Right forelimb (tissue), 1 donor: ENCODE measurements at places on chromosomes 7 and 10.

GRCh38 chr10:51076299-51076841 is 2.1 kb downstream of the PRKG1 start:
- DNase-seq = no peak

GRCh38 chr7:158824028-158824427 is 5.3 kb downstream of the ESYT2 start:
- DNase-seq = no peak

GRCh38 chr10:33160151-33160550 is 174.3 kb downstream of the NRP1 start:
- DNase-seq = no peak

DNA sequence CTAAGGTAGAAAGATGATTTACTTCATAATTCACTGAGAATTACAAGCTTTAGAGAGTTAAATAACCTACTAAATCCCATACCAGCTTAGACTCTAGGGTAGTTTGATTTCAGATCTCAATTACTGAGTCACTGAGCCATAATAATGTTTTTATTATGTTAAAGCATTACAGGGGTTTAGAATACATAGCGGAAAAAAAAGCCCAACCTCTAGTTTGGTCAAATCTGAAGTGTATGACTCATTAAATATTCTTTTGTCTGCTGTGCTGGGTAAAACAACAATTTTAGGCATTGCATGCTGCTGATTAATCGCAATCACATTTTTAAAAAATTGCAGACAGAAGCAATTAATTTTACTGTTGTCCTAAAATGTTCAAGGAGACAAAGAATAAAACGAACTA is 48.5 kb downstream of the MALRD1 start:
- no peak for DNase-seq

GRCh38 chr10:3720228-3721019 is 64.6 kb downstream of the KLF6 start:
- no peak for DNase-seq

DNA sequence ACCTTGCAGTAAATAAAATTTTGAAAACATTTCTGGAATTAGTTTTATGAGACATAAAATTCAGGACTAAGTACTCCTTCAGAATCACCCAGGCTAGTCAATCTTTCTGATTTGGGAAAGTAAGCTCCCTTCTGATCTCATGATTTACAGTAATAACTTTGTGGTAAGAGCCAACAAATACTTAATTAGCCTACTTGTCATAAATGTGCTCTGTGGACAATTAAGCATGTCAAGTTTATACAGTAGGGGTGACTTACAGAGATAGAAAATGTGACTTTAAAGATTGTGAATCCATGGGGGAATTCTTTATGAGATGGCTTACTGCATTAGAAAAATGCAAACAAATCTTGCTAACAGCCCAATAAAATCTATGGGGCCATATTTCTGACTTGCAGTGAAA is 616.9 kb upstream of the GHITM start:
- DNase-seq = no peak

DNA sequence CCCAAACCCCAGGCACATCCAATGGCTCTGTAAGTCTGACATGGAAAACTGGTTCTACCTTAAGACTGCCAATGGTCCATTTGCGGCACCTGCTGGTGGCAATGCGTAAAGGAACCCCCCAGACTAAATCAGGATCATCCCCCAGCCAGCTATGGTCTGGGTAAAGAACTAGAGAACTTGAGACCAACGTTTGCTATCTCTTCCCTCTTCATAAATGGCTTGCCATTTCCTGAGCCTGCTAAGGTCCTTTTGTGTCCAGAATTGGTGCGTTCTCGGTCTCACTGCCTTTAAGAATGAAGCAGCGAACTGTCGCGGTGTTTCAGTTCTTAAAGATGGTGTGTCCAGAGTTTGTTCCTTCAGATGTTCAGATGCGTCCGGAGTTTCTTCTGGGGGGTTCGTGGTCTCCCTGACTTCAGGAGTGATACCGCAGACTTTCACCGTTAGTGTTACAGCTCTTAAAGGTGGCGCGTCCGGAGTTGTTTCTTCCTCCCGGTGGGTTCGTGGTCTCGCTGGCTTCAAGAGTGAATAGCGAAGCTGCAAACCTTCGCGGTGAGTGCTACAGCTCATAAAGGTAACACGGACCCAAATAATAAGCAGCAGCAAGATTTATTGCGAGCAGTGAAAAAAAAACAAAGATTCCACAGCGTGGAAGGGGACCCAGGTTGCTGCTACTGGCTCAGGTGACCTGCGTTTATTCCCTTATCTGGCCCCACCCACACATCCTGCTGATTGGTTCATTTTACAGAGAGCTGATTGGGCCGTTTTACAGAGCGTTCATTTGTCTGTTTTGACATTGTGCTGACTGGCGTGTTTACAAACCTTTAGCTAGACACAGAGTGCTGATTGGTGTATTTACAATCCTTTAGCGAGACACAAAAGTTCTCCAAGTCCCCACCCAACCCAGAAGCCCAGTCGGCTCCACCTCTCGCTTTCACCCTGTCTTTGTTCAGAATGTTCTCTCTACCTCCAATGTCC is 95.4 kb downstream of the ELMO1 start:
- no peak for DNase-seq

DNA sequence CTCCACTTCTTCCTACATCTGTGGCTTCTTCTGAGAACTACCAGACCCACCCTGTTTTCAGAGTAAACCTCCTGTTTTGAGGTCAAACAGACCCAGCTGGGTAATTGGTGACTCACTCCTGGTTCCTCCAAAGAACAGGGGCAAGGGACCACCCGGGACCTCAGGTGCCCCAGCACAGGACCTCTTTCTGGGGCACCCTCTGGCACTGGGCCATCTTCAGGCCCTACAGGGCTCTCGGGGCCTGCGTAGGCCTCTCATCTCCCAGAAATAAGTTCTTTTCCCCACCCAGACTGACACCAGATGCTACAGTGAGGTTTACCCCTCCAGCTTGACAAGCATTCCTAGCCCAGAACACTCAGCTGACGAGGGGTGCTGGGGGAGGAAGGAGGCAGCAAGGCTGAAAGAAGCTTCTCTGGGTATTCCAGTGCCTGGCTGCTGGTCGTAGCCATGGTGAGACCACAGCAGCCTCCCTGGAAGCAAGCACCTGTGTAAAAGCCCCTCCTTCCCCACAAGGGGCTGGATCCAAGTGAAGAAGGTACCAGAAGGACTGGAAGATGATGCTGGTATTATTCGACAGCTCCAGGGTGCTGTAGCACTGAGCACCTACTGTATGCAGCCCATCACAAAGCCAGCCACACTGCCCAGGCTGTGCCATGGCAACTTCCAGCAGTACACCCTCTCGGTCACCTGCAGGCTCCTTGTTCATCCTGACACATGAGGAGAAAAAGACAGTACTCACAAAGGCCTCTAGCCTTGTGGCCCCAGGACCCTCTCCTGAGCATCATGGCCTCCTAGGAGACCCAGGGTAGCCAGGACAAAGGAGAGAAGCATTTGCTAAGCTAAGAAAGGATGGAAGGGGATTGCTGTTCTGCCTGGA is 47.4 kb downstream of the ALOX5 start:
- no peak for DNase-seq

DNA sequence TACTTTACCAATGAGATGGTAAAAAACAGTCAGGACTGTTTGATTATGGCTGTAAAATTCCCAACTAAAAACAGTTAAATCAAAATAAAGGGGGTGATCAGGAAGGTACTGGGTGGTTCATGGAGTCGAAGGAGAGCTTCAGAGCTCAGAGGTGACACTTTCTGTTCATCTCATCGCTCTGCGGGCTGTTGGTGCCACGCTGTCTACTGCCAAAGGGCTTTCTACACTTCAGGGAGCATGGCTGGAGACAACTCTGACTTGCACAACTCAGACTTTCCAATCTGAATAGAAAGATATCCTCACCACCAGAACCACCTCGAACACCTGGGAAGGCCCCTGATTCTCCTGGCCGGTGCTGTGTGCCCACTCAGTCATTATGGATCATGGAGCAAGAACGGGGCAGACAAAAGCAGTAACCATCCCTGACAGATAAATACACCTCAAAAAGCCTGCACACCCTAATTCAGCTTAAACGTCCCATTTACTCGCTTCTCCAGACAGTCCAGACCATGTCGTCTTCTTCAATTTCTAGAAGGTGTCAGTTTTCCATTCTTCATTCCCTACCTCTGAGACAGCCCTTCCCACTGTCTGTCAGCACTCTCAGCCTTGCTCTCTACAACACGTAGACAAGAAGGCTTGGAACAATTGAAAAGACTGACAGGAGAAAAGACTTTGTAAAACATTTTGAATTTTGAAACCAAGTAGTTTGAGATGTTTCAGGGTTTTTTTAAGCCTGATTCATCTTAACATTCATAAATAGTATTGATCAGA is 348.7 kb upstream of the NFE2L3 start:
- no peak for DNase-seq

DNA sequence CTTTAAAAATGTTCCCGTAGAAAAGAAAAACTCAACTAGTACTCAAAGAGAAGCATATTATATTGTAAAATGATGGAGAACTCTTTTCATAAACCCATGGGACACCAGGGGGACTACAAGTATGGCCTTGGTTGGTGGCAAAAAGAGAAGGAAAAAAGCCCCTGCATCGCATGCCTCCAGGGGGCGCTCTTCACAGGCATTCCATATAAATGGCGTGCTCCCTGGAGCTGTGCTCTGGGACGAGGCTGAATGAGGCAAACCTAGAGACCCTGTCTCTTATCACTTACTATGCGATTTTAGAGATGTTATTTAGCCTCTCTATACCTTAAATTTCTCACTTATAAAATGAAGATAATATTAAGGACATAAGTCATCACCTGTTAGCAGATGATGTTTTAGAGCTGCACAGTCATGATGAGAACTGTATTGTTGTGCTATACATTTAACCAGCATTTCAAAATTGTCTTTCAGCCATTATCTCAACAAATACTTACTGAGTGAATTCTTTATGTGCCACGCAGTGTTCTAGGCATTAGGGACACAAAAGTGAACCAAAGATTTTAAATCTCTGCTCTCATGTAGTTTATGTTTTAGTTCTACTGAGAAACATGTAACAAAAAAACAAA is 105.8 kb downstream of the ARHGAP21 start:
- peak; percentile 47 for DNase-seq

DNA sequence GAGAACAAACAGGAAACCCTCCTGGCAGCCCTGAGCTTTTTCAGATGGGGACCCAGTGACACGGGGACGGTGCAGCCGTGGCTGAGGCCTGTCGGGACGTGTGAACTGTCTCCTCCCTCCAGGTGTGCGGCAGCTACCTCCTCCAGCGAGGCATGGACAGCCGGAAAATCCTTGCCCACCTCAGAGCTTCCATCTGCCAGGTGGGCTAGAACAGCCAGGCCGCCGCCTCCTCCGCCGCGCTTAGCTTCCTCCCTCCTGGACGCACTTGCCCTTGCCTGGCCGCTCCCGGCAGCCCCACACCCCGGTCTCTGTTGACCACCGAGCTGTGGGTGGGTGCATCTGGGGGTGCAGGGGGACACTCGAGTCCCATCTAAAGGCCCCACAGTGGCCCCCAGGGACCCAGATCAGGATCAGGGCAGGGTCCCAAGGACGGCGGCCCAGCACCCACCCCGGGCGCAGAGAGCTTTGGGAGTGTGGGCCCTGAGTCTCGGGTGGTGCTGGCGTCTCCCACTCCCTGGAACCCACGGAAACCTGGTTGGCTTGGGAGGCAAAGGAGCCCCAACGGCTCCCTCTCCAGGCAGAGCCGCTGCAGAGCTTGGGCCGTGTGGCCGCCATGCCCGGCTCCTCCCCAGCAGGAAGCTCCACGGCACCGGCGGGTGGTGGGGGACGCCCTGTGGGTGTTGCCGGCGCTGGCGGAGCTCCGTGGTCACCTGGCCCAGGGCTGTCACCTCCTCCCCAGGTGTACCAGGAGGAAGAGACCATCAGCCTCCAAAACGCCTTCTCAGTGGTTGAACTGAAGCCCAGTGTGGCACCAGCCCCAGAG is 32.9 kb upstream of the UTF1 start:
- DNase-seq = no peak

DNA sequence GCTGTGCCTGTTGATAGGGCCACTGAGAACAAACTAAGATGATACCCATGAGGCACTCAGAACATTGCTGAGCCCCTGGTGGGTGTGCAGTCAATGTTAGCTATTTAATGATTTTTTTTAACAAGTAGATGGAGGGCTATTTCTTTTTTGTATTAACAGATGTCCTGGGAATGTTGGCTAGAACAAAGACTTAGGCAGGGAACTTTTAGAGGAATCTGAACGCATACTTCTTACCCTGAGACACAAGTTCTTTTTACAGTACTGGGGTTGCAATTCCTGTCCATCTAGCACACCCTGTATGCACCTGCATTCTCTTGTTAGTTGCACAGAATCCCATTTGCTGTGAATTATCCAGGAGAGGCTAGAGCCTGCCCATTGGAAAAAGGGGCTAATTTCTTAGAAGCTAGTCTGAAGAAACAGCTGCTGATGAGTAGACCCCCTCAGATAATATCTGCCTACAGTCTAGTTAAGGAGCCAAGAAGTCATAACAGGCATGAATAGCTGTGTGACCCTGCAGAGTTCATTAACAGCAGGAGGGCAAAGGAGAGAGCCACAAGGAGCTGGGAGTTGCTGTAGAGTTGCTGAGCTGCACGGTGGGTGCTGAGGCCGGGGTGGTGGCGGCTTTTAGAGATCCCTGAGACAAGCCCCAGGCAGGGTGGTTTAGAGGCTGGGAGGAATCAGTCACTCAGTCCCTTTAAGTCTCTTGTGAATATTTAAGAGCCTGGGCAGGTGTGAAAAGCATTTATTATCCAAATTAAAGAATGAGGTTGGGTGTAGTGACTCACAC is 103.7 kb upstream of the FZD8 start:
- no peak for DNase-seq

- no peak for DNase-seq
Observed at GRCh38 chr7:7816084-7816483, 97.7 kb upstream of the RPA3 start.

GRCh38 chr10:50398823-50399222 is 147.5 kb upstream of the ASAH2 start:
- DNase-seq = no peak

- no peak for DNase-seq
Observed at GRCh38 chr10:100743626-100744135, 1.7 kb upstream of the PAX2 start.

- DNase-seq = no peak
Observed at GRCh38 chr10:61063901-61064300, 119.9 kb upstream of the RHOBTB1 start.

DNA sequence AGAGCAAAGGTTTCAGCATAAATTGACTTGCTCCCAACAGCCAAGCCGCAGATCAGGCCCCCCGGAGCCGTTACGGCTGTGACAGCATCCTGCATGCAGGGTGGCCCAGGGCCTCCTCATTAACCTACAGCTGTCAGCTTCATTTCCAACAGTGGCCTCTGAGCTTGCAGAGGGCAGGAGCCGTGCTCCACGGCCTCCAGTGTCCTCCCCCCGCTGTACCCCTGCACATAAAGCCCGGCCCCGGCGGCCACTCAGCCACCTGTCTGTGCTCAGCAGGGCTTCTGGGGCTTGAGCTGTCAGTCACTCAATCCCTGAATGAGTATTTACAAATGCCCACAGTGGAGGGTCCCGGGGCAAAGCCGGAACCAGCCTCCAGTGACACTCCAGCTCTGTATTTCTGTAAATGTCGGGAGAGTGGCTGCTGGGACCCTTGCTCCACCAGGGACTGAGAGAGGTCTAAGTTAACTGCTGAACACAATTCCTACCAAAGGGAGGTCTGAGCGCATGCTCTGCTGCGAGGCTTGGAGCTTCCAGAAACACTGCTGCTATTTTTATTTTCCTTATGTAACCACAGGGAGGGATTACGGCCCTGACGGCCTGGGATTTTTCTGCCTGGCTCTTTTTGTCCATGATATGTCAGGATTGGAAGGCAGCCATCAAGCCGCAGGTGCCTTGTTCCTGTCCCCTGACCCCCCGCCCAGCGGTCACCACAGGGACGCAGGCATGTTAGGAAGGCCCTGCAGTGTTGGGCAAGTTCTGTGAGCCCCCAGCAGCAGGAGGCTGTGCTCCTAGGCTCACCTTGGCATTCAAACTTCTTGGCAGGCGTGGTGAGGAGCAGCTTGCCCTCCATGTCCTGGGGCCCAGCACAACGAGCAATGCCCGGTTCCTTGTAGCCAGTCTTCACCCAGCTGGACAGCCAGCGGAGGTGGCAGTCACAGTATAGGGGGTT is 165.0 kb downstream of the SLIT1 start:
- DNase-seq = no peak
